ENCODE measurements at places on chromosomes 2 and 18.
A peak's percentile ranks its signal among the peaks of the same experiment; 100 is the strongest.

DNA sequence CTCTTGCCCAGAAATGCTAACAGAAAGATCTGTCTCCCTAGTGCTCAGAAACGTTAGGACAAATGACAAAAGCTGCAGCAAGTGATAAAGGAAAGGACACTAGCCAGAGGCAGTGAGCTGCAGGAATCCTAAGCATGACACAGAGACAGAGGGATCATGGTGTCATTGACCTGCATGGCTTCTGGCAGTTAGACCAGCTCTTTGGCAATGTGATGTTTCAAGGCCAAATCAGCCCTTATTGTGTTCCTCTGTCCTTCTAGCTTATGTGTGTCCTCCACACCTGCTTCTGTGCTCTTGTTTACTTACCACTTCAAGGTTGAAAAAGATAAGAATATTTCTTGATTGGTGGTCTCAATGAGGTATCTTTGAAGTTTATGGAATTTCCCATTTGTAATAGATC lies 120.8 kb downstream of the RHBDD1 start:
- DNase-seq, result no peak

GRCh38 chr2:13543550-13543949 lies 826.8 kb downstream of the TRIB2 start:
- no peak for DNase-seq

GRCh38 chr2:160271171-160272086 lies 71.4 kb upstream of the ITGB6 start:
- peak; percentile 74 for DNase-seq

- no peak for DNase-seq
Observed at GRCh38 chr18:22136395-22136794, 33.0 kb upstream of the GATA6 start.

DNA sequence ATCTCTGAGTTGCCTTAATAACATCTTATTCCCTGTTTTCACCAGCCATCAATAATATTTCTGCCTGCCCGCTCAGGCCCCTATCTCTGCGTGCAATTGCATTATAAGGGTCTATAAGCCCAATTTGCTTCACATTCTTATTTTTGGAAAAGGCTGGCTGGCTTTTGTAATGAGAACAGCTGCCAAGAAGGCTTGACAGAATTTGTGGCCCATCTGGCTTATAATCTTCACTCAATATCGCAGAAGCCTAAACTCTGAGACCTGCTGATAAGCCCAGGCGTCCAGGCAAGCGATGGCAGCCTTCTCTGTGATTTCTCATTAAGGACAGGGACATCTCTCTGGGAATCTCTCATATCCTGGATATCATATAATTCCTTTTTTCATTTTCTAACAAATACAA lies 1618.6 kb upstream of the CELF4 start:
- DNase-seq, result no peak

DNA sequence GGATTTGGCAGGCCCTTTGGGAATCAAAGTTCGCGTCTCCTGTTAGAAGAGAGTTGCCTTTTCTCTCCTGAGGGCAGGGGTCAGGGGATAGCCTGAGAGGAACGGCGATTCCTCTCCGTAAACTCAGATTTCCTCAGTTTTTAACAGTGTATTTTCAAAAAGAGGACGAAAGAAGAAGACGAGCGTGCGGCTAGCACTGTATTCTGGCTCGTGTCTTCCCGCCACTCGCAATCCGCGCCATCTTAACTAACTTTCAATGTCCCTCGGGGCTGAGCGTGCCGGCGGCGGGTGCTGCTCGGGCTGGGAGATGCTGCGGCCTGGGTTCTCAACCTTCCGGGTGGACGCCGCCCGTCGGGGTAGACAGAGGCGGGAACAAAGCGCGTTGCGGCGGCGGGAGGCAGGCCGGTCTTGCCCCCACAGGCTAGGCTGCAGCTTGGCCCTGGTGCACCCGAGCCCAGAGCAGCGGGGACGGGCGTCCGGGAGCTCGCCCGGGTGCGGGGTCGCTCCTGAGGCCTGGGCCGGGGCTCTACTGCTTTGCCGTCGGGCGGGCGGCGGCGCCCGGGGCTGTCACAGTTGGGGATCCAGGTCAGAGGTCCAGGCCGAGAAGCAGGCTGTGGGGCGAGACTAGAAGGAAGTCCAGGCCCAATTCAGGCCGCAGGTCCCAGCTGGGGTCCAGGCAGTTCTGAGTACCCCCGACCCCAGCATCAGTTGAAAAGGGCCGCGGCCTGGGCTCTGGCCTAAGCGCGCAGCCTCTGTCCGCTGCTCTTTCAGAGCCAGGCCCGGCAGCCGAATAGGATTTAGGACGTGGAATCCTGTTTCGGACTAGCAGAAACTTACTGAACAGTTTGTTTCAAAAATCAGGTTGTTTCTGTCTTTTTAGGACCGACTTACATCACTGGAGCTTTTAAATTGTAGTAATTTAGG lies 11.8 kb downstream of the TBR1 start:
- DNase-seq, result no peak

DNA sequence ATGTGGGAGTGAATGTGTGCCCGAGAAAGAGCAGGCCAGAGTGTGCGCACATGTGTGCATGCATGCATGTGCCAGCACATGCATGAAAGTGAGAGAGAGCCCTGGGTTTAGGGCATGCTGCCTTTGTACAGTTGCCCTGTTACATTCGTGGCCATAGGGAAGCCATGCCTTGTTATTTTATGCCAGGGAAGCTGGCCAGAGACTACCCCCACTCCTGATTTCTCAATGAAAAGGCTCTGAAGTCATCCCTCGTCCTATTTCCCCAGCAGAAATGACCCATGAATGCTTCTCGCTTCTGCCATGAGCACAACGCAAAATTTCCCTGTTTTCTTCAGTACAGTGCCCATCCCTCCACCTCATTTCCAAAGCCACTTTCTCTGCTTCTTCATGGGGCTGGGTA lies 143.0 kb downstream of the CELF4 start:
- no peak for DNase-seq

- DNase-seq, result no peak
Observed at GRCh38 chr2:218875692-218876246, 4.9 kb upstream of the WNT10A start.
